Activated T-helper 17 cell treated with anti-CD3 and anti-CD28 coated beads, Interleukin-2, amount 50 U/mL, for 72 hours (primary cell): ENCODE measurements at places on chromosomes 6 and 20. TPM values are rescaled to one million over a fixed set of nuclear protein-coding genes. Genes with fewer than 3 reads are reported as not detected.

- no peak for ATAC-seq
Measured at GRCh38 chr6:145151624-145152023, 583.7 kb downstream of the EPM2A start.

RIOK1 gene
- total RNA-seq: 23.4 TPM

DNA sequence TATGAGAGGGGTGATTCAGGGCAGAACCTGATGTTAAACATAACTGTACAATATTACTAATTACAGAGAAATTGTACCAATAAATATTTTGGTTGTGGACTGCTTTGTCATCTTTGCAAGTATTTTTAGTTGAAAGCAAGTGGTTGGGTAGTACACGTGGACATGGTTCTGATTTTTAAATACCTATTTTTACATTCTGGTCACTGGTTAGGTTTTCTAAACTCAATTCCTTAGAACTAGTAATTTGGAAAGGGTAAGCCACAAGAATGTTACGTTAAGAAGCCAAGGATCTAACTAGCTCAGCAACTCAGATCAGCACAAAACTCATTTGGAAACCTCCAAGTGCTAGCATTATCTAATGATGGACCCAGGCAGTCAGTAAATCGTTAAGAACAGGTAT is 2.7 kb downstream of the EPB41L2 start:
- ATAC-seq: peak; percentile 9

DNA sequence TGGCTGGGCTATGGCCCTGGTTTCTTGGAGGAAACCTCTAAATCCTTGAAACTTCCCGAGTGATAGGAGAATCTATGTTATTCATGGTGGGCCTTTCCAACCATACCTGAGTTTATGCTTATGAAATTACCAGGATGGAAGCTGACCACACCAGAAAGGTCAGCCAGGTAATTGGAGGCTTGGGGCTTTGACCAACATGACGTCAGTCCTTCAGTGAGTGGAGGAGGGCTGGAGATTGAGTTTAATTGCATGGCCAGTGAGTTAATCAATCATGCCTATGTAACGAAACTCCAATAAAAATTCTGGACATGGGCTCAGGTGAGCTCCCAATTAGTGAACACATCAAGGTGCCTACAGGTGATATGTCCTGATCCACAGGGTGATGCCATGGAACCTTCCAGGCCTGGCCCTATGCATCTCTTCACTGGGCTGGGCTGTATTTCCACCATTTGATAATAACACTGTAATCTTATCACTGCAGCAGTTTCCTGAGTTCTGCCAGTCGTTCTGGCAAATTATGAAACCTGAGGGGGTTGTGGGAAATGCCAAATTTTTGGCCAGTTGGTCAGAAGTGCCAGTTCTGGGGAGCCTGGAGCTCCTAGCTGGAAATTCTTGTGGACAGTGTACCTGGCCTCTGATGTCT is 106.5 kb downstream of the CDH26 start:
- ATAC-seq: no peak

DNA sequence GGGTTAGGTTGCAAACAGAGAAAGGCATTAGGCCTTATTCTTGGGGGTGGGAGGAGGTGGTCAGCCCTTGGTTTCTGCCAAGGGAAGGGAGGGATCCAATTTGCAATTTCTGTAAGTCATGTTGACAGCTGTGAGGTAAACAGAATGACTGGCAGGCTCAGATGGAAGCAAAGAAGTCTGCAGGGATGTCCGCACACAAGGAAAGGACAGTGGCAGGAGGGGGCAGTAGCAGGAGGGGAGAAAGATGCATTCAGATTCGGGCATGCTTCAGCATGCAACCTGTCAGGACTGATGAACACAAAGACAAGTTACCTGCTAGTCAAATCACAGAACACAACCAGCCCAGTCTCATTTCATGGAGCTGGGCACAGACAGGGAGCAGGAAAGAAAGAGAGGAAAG is 217.9 kb upstream of the FOXA2 start:
- ATAC-seq: no peak

DNA sequence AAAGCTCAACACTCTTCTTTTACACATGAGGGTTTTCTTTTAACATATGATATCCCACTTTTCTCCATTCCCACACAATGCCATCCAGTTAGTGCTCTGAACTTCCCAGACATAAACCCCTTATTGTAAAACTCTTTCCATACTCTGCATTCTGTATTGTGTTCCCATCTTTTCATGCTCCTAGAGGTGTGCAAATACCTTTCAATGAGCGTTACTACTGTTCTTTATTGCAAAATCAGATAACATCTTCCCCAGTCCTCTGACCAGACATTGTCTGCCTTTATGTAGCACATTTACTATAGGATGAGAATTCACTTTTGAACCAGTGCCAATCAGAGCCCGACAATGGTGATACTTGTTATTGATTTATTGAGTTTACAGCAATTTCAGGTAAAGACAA is 296.2 kb downstream of the GRIK2 start:
- no peak for ATAC-seq

- ATAC-seq: no peak
Measured at GRCh38 chr20:33524261-33524660, 34.4 kb downstream of the CBFA2T2 start.

NR2E1 gene
- not detected for total RNA-seq

- ATAC-seq: no peak
Measured at GRCh38 chr6:6331946-6332601, 11.6 kb upstream of the F13A1 start.

DNA sequence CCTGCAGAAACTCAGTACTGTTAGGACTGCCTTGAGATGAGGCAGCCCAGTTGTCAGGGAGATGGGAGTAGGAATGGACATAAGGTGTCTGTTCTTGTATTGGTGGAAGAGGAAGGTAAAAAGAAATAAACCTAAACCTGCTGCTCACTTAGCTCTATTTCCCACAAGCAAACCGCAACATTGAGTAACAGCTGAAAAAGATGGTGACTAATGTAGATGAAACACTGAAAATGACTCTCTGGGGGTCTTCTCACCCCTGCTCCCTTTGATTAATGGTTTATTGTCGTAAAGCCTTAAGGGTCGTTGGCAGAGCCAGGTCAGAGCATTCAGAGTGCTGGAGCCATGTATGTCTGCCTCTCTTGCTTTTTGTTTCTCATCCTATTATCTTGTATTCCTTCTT is 87.5 kb downstream of the FOXO3 start:
- ATAC-seq: no peak

GRCh38 chr6:43740321-43740960 is 29.6 kb upstream of the VEGFA start:
- ATAC-seq: no peak

DNA sequence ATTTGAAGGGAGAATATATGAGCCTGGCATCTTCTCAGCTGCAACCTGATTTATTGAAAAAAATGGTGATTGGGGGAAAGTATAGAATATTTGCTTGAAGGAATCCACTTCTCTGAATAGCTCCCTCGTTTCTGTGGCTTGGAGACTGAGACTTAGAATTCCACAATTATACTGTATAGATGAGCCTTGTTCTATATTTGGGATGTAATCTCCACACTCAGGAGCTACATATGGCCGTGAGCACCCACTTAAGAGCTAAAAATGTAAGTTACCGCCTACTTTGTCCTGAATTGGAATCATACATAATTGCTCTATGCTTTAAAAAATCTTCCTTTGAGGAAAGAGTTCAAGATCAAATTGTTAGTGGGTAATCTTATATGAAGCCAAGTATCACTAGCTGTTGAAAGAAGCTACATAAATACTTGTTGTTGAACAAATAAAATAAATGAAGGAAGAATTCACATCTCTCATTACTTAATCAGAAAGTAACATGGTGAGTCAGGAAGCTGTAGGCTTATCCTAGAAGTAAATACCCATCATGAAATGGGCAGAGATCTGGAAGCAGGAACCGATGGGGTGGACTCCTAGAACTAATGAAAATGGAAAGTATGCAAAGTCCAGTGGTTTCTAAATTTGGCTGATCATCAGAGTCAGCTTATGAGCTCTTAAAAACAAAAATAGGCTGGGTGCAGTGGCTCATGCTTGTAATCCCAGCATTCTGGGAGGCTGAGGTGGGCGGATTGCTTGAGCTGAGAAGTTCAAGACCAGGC is 254.3 kb downstream of the SOX4 start:
- ATAC-seq: no peak

DNA sequence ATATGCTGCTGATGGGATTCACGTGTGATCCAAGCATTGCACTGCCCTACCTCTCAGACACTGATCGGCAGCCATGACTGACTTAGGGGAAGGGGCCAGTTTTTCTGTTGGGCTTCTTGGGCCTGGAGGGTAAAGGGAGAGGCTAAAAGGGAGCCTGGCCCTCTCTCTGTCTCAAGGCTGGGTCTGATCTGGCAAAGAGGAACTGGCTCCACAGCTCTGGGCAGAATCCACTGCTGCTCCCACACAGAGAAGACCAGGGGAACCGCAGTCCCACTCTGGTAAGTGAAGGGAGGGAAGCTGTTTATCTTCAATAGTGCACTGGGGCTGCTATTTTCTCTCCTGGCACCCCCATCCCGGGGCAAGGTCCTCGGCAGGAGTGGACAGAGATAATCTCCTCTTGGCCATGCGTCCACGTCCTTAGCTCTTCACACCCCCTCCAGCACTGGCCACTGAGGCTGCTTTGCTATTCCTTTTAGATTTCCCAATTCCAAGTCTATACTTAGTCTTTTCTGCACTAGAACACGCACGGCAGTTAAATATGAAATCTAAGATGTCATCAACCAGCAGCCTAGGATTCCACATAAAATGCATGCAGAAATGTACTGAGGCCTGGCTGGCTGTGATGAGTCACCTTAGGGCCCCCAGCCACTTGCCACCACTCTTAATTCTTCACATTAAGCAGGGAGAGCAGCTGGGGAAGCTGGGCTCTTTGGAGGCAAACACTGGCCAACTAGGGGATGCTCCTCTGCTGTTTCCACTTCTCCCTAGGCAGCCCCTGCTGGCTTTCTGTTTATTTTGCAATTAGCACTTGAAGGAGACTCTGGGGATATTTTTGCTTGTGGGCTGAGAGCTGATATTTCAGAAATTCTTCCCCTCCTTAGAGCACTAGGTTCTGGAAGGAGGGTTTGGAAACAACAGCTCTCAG is 87.8 kb upstream of the ARMC2 start:
- no peak for ATAC-seq

TGIF2 gene
- total RNA-seq: 43.8 TPM

BPIFB4 gene
- not detected for total RNA-seq

DNA sequence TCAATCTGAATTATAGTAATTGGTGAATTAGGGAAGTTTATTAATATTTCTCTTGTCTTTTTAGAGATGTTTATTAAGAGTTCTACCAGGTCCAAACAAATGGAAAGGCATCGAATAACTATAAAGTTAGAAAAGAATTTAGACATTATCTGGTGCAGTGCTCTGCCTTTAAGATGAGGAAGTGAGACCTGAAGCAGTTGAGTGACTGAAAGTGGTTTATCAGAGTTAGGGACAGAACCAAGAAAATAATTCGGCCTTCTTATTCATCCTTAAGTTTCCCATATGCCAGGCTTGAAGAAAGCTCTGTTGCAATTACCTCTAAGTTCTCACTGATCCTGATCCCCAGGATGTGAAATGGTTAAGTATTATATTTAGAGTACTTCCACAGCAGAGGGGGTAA is 94.2 kb upstream of the FLRT3 start:
- no peak for ATAC-seq

DNA sequence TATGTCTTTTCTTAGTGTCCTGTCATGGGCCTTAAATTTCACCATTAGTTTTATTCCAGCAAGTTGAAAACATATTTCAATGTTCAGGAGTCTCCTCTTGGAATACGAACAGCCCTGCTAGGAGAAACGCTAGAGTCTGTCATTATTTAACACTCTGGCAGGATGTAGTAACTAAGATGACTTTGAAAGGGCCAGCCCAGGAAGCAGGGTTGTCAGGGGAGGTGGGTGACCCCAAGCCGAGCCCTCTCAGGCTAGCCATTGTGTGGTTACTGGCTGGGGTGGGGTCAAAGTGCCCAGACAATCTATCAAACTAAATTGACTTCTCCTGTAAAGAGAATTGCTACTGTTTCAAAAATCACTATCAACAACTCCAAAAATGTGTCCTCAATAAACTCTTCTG is 67.8 kb downstream of the LY86 start:
- ATAC-seq: peak; percentile 28

DNA sequence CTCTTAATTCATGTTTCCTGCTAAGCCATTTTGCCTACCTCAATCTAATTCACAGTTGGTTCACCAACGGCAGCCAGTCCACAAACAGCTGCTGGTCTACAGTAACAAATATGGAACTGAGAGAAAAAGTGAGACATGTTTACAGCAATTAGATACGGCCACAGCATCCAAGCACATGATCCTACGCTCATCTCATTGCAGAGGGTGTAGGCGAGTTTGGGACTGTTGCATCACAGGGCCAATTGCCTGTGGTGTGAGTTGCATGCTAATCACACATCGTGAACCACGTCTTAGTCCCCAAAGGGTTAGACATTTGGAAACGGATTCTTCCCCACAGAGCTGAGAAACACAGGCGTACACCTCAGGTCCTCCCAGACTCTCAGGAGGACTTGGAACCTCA is 166.9 kb downstream of the EYA2 start:
- no peak for ATAC-seq

DNA sequence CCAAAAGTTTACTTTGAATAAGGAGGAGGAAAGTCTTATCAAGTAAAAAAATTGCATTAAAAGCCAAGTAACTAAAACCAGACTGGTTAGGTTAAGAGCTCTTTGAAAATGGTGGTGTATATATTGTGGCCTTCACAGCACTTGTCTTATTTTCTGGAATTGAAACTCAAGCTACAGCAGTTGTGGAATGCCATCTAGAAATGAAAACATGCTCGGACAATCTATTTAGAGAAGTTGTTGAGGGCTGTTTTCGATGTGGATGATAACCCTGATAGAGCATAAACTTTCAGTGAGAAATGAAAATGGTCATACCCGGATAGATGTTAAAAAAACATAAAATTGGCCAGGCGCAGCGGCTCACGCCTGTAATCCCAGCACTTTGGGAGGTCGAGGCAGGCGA is 47.0 kb downstream of the ARID1B start:
- no peak for ATAC-seq

GRCh38 chr6:52590152-52590891 is 13.5 kb upstream of the TRAM2 start:
- ATAC-seq: no peak

- ATAC-seq: no peak
Measured at GRCh38 chr20:50855498-50856474, 60.9 kb downstream of the BCAS4 start.

C6orf15 gene
- total RNA-seq: not detected

PAK5 gene
- total RNA-seq: not detected
